ENCODE measurements at places on chromosomes 1 and 21.

DNA sequence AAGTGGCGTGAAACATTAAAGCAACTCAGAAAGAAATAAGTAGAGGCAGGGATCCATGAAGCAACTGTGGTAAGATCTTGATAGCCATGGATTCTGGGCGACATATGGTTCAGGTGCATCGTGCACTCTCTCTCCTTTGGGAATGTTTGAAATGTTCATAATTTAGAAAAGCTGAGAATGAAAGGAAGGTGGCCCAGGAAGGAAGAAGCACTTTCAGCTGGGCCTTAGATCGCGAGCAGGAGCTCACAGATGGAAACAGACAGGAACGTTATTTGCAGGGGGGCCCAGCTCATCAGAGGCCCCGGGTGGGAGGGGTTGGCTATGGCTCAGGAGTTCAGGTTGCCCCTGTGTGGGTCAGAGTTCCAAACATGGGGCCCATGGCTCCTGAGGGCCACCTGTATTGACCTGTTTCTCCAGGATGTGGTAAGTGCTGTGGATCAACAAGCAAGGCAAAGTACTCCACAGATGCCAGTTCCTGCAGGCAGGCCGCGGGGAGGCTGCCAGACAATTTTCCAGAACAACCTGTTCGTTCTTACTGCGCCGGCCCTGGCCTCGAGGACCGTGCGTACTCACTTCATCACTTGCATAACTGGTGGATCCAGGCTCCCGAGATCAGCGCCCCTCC is 253.2 kb downstream of the TOMM20 start:
- no peak for DNase-seq

- DNase-seq: no peak
Measured at GRCh38 chr1:221100611-221101010, 221.4 kb downstream of the HLX start.

GRCh38 chr1:197159461-197159860 is 13.0 kb upstream of the ASPM start:
- DNase-seq: no peak

DNA sequence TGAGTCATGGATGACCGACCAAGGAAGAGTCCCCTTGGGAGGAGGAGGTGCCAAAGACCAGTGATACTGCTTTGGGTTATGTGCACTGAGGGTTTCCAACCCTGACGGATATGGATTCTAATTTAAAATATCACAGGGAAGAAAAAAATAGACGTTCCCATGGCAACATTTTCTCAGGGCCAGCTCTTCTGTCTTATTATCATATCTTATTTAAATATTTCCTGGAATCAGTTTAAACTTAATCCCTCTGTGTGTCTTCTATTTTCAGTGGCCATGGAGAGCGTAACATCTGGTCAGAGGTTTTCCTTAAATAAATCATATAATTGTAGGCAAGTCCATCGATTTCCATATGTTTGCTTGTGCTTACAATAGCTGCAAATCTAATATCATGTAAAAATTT is 205.4 kb upstream of the FMN2 start:
- no peak for DNase-seq

- DNase-seq: peak; percentile 65
Measured at GRCh38 chr1:203338335-203339036, 12.4 kb downstream of the FMOD start.

GRCh38 chr1:205593532-205593931 is 38.3 kb downstream of the ELK4 start:
- DNase-seq: no peak

- DNase-seq: peak; percentile 60
Measured at GRCh38 chr1:19704247-19705113, 39.8 kb downstream of the HTR6 start.

DNA sequence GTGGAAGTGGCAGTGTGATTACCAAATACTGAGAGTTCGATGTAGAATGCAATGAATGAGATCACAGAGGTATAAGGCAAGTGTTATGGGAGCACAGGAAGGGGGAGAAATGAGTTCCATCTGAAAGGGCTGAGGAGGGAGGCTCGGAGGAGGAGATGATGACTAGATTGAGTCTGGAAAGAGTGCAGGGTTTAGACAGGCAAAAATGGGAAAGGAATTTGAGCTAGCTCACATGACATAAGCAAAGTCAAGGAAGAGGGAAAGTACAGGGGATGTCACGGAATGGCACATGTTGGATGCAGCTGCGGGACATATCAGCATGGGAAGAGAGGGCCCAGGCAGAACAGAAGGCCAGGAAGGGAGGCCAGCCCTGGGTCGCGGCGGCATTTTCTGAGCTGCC is 132.7 kb downstream of the RUNX1 start:
- DNase-seq: no peak

GRCh38 chr1:174242856-174243255 is 83.5 kb downstream of the RABGAP1L start:
- DNase-seq: peak; percentile 71

- no peak for DNase-seq
Measured at GRCh38 chr1:157948312-157949073, 45.0 kb upstream of the KIRREL1 start.

DNA sequence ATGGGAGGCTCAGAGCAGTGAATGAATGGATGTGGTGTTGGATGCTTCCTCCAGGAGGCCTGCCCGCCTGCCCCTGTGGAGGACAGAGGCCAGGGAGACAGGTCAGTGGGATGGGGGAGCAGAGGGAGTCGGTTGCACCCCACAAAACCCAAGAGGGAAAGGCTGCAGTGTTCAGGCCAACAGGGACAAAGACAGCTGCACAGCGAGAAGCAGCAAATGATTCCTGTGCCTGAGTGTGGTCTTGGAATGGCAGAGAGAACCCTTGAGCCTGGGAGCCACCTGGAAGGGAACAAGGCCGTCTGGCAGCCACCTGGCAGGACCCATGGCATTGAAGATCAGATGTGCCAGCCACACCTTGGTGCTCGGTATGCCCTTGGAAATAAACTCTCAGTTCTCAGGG is 8.1 kb downstream of the TFF3 start:
- DNase-seq: no peak

GRCh38 chr1:101198842-101199636 is 37.8 kb upstream of the S1PR1 start:
- no peak for DNase-seq

- no peak for DNase-seq
Measured at GRCh38 chr1:44907893-44908292, 64.8 kb upstream of the PTCH2 start.

- DNase-seq: no peak
Measured at GRCh38 chr21:14952916-14953315, 111.9 kb downstream of the NRIP1 start.

- DNase-seq: no peak
Measured at GRCh38 chr1:63784489-63785390, 10.9 kb downstream of the ROR1 start.

GRCh38 chr1:208803011-208803811 is 559.0 kb upstream of the PLXNA2 start:
- DNase-seq: peak; percentile 57

DNA sequence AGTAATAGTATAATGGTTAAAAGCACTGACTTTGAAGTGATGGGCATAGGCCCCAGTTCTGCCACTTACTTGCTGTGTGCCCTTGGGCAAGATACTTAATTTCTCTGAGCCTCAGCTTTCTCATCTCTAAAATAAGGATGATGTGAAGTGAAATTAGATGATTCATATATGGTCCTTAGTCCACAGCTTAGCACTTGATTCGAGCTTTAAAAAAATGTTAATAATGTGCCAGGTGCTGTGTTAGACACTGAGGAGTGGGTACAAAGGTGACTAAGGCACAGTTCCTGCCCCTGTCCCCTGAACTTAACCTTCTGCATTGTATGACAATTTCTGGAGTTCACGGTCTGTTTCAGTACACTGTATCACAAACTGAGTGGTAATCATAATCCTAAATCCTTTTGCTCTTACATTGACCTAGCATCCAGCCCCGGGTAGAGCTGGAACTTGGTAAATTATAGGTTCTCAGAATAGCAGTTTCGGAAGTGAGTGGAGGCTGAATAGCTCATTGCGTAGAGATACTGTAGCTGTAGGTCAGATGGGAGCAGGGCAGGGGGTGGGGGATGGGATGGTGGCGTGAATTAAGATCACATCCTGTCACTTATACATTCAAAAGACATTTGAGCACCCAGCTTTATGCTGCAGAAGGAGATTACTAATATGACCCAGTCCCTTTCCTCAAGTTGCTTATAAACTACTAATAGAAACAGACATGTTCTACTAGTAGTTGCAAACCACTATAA is 1.5 kb downstream of the ZNF691 start:
- DNase-seq: no peak

GRCh38 chr21:37700641-37701202 is 215.5 kb downstream of the KCNJ6 start:
- no peak for DNase-seq

- peak; percentile 68 for DNase-seq
Measured at GRCh38 chr21:46622226-46622625, 13.2 kb upstream of the PRMT2 start.

DNA sequence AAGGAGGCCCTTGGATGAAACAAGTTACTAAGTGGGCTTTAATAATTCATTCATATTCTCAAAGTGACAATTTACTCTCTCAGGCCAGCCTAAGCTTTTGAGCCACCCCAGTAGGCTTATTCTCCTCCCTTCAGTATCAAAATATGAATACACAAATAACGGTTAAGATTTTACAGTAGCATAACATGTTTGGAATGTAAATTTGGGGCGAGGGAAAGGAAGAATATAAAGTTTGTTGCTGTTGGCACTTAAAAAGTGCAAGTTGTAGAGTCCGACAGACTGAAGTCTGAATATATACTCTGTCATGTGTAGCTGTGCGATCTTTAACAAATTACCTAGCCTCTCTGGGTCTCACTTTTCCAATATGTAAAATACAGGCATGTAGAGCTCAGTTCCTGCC is 22.6 kb upstream of the MYSM1 start:
- no peak for DNase-seq

- DNase-seq: no peak
Measured at GRCh38 chr1:90724361-90724760, 7.3 kb upstream of the BARHL2 start.

GRCh38 chr1:155729031-155729898 is 40.4 kb downstream of the DAP3 start:
- DNase-seq: no peak

GRCh38 chr1:238252033-238252802 is 361.5 kb upstream of the ZP4 start:
- peak; percentile 4 for DNase-seq

DNA sequence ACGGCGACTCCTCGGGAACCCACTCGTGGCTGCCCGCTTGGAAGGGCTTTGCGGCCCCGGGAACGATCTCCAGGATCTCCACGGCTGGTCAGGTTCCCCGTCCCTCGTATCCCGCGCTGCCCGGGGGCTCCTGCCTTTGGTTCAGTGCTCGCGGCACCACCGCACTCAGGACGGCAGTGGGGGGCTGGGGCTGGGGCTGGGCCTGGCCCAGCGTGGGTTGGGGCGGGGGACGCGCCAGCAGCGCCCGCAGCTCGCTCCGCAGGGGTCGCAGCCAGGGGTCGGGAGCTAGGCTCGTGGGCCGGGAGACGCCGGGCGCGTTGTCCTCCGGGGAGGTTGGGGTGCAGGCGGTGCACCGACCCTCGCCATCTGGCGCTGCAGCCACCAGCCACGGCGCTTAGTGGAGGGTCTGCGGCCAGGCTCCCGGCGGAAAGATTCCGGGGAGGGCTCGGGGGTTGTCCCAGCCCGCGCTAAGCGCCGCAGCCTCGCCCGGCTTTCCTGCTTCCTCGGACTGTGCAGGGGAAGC is 8.9 kb downstream of the SIM2 start:
- no peak for DNase-seq

- no peak for DNase-seq
Measured at GRCh38 chr21:28256420-28256831, 736.3 kb downstream of the LTN1 start.

DNA sequence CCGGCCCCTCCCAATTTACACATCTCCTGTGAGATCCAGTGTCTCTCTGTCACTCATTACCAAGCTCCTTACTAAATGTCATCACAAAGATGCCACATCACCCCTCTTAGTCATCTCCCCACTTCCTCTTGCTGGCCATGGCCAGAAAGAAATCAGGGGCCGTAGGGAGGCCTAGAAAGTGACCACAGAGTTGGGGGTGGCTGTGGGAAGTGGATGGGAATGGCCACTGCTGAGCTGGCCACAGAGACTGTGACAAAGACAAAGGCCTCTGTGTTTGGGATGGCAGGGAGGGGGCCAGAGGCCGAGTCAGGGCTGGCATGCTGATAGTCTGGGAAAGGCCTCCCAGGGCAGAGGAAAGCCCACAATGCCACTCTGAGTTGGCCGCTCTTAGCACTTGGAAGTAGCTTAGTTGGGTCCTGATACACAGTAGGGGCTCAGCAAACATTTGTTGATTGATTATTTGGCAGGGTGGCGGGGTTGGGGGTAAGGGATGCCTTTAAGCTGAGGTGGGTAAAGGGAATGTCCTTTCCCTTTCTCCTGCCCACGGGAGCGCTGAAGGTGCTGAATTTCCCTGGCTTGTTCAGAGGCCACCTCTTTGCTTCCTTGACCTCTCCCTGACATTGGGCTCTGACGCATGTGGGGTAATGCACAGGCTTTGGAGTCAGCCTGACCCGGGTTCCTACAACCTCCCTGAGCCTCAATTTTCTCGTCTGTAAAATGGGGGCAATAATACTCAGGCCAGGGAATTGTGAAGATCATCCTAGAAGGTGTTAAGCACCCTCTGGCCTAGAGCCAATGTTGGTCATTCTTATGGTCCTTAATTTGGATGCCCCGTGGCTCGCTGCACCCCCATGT is 13.2 kb downstream of the NAV1 start:
- DNase-seq: peak; percentile 87

GRCh38 chr1:181482521-181483284 is 614 bp upstream of the CACNA1E start:
- peak; percentile 54 for DNase-seq

- DNase-seq: no peak
Measured at GRCh38 chr1:100053119-100053518, 79.6 kb downstream of the SASS6 start.

DNA sequence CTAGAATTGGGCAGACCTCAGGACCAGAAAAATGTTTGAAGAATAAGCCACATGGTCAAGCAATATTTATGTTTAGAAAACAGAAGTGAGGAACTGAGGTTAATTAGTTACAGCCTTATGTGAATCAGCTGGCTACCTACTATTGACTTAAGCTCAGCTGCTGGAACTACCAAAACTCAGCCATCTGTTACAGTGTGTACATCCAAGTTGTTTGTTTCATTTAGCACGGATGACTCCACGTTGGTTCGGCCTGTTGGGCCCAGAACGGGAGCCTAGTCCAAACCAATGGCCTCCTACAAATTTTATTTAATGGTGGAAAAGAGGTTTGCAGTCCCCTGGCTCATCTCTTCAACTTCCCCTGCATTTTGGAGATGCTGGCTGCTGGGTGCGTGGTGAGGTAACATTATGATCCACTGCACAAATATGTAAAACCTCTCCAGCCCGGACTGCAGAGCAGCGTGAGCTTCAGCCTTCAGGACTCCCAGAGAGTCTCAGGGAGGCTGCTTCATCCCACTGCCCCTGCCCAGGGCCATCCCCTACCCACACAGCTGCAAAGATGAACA is 143.4 kb downstream of the ZZZ3 start:
- no peak for DNase-seq

GRCh38 chr1:64052777-64053176 is 150.6 kb upstream of the UBE2U start:
- DNase-seq: no peak

- DNase-seq: no peak
Measured at GRCh38 chr1:218785928-218786327, 387.8 kb upstream of the LYPLAL1 start.

- no peak for DNase-seq
Measured at GRCh38 chr1:51581238-51581637, 35.7 kb upstream of the OSBPL9 start.
